ENCODE measurements at places on chromosomes 6 and 20.

- DNase-seq: no peak
Observed at GRCh38 chr6:53440336-53440945, 91.7 kb upstream of the ELOVL5 start.

GRCh38 chr6:35370124-35370741, 27.9 kb downstream of the PPARD start:
- DNase-seq: peak; percentile 88

GRCh38 chr6:83847179-83847578, 6.0 kb upstream of the RIPPLY2 start:
- DNase-seq: no peak

DNA sequence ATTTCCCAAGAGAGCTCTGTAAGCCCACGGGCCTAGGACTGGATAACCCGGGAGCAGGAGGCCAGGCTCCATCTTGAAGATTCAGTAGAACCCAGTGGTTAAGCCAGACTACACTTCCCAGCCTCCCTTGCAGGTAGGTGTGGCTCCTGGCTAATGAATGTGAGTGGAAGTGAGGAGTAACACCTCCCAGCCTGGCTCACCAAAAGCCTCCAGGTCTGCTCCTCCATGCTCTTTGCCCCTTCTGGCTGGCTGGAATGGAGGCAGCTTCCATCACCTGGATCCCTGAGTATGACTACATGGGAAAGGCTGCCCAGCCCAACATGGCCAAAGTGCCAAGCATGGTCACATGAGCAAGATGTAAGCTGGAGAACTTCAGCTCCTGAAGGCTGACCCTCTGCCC, 9.7 kb downstream of the LRRN4 start:
- DNase-seq: no peak

GRCh38 chr6:169252505-169253189, 999 bp downstream of the THBS2 start:
- DNase-seq: peak; percentile 83

DNA sequence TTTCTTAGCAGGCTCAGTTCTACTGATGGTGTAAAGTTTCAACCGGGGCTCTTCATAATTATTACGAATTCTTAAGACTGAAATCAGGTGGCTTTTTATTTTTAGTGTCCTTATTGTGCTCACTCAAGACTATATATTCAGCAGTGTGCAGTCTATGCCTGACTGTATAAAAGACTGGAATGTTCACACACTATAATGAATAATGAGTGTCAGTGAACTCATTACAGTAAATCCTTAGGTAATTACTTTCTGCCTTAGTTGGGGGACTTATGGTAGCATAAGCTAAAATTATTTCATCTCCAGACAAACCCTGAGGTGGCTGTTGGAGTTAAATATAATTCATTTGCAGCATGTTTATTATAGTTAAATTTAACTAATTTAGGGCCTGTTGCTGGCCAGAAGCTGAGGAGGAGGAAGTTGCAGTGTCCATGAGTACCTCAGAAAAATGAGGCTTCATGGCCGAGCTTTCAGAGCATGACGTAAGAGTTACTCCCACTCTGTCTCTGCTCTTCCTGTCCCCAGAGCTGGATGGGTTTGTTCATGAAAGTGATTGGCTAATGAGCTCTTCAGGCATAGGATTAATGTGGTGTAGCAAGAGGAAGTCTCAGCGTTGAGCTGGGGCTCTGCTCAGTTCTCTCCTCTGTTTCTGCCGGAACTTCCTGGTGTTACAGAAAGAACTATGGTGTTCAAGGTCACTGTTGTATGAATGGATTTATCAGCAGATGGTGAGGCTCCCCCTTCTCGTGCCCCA, 335.7 kb downstream of the NRN1 start:
- DNase-seq: no peak

GRCh38 chr20:40148886-40149285, 540.1 kb downstream of the MAFB start:
- DNase-seq: no peak

- peak; percentile 18 for DNase-seq
Observed at GRCh38 chr6:135759831-135760230, 91.7 kb upstream of the PDE7B start.

Measured in astrocyte of the hippocampus (primary cell).